Tracheal epithelial cell (primary cell): ENCODE measurements at places on chromosomes 5 and 9. TPM values are rescaled to one million over a fixed set of nuclear protein-coding genes. Genes with fewer than 3 reads are reported as not detected.

Gene CLIC3
- 4.0 and 4.8 TPM in 2 replicates for total RNA-seq

Gene CDH6
- 2.3 and 38.6 TPM in 2 replicates for total RNA-seq

Gene PLPP7
- total RNA-seq: 2.2 TPM in 1 of 2 replicates, not detected in the other

Gene ADAMTS13
- total RNA-seq: 0.21 and 1.4 TPM in 2 replicates

Gene ALG2
- total RNA-seq: 34.7 and 51.3 TPM in 2 replicates

Gene ENG
- 0.48 and 0.85 TPM in 2 replicates for total RNA-seq

Gene TPPP
- 0.48 and 1.3 TPM in 2 replicates for total RNA-seq
